ENCODE measurements at places on chromosomes 7 and 10.

- DNase-seq = no peak
Measured at GRCh38 chr10:108362296-108362695, 1197.8 kb upstream of the SORCS1 start.

DNA sequence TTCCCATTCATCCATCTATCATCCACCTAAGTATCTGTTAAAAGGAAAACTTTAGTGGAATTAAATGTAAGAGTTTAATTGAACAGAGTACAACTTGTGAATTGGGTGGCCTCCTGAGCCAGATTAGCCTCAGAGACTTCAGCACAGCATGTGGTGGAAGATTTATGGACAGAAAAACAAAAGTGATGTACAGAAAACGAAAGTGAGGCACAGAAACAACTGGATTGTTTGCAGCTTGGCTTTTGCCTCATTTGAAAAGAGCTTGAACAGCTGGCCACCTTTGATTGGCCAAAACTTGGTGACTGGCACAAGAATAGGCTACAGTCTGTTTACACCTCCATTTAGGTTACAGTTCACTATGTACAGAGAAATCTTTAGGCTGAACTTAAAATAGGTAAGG lies 1463.4 kb upstream of the CELF2 start:
- DNase-seq = no peak

- DNase-seq = no peak
Measured at GRCh38 chr7:131007439-131008330, 273.7 kb upstream of the KLF14 start.

GRCh38 chr7:25263337-25263736 lies 35.1 kb upstream of the NPVF start:
- no peak for DNase-seq

GRCh38 chr7:29107056-29107455 lies 39.3 kb downstream of the CPVL start:
- no peak for DNase-seq

DNA sequence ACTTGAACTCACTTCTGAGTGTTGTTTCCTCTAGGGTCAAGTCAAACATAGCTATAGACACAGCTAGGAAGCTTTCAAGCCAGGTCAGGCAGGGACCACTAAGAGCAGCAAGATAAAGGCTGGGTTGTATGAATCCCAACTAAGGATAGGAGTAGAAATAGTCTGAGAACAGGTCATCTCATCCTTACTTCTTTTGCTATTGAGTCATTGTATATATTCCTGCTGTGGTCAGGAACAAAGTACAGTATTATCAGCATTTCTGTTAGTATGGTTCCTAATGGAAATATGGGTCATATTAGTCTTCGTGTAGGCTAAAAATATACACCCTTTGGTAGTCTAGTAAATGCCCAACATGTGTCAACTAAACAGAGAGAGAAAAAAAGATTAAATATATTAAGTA lies 145.3 kb downstream of the BTAF1 start:
- no peak for DNase-seq

- DNase-seq = no peak
Measured at GRCh38 chr7:101099969-101100781, 14.9 kb downstream of the TRIM56 start.

DNA sequence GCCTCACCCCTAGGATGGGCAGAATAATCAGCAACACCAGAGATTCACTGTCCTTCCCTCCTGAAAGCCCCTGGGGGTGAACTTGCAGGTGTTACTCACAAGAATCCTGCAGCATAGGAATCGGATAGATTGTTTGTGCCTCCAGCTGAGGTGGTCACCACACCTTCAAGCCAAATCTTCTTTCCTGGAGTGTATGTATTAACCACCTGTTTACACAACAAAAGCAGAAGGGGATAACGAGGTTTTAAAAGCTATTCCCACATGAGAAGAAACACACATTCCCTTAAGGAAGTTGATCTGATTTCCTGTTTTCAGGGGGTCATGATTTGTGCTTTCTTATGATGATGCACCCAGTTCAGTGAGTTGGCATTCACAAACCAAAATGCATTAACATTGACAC lies 173.8 kb upstream of the HPS1 start:
- no peak for DNase-seq

- DNase-seq = no peak
Measured at GRCh38 chr7:801940-802381, 30.3 kb upstream of the SUN1 start.

- DNase-seq = no peak
Measured at GRCh38 chr7:81780914-81781693, 11.3 kb upstream of the HGF start.

DNA sequence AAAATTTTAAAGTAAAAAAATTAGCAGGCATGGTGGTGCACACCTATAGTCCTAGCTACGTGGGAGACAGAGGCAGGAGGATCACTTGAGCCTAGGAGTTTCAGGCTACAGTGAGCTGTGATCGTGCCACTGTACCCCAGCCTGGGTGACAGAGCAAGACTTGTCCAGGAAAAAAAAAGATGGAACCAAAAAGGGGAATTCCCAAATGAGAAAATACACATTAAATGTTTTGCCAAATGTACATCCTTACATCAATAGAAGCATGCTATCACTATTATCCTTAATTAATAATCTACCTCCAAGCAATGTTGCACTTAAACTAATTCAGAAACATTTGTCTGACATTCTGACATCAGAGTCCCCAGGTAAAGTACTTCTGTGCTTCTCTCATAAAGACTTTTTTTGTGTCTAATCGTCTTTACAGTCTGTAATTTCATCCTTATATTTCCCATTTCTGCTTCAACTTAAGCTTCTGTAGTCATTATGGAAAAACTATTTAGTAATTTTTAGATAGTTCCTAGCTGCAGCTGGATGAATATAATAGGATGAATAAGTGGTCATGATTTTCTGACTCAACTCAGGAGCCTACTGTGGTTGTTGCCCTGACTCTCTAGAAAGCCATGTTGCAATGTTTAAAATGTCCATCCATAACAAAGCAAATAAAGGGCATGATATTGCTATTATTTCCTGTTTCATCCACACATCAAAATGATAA lies 57.7 kb downstream of the MYPN start:
- DNase-seq = no peak

- no peak for DNase-seq
Measured at GRCh38 chr7:29234438-29234837, 39.9 kb downstream of the CHN2 start.

GRCh38 chr7:77788327-77788902 lies 9.8 kb downstream of the TMEM60 start:
- DNase-seq = no peak

GRCh38 chr7:116692401-116693308 lies 20.7 kb downstream of the MET start:
- DNase-seq = no peak

- no peak for DNase-seq
Measured at GRCh38 chr7:102875700-102876295, 37.0 kb upstream of the LRRC17 start.

GRCh38 chr7:113282875-113283274 lies 164.5 kb upstream of the SMIM30 start:
- DNase-seq = no peak

All from stimulated activated CD8-positive, alpha-beta memory T cell treated with anti-CD3 and anti-CD28 coated beads, Interleukin-4, amount 100 ng/mL, for 1 hour (primary cell).